ENCODE measurements at places on chromosomes 3 and 15.

GRCh38 chr3:18891641-18892040 is 256.7 kb upstream of the KCNH8 start:
- no peak for DNase-seq

GRCh38 chr3:115646027-115646690 is 22.8 kb downstream of the GAP43 start:
- DNase-seq, result no peak

DNA sequence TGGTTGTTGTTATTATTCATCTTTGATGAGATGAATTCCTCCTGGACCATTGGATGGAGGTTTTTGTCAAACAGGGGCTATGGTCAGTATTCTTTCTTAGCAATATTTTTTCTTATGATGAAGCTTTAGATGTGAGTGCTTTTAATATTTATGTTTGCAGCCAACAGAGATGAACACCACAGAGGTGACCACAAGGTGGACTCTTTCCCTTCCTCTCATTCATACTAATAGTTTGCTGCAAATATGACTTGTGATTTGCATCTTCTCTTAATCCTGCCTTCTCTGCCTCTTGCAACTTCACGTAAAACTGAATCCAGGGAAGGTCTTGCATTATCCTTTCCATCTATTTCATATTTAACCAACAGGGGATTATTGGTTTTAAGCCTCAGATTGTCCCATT is 473.1 kb upstream of the UBE2E2 start:
- no peak for DNase-seq

DNA sequence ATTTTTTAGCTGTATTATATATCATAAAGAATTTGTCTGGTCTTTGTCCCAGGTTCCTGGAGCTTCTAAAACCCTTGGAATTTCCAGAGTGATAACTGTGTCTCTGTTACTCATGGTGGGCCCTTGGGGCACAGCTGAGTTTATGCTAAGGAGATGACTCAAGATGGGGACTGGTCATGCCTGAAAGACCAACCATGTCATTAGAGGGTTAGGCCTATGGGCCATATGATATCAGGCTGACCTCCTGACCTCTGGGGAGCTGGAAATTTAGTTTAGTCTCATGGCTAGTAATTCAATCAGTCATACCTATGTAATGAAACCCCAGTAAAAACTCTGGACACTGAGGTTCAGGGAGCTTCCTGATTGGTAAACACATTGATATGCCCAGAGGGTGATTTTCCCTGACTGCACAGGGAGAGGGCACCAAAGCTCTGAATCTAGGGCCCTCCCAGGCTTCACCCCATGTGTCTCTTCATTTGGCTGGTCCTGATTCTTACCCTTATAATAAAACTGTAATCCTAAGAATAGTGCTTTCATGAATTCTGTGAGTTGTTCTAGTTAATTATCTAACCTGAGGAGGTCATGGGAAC is 69.6 kb downstream of the EEFSEC start:
- no peak for DNase-seq

- peak; percentile 29 for DNase-seq
These were observed 1.4 kb downstream of the MBNL1 start for GRCh38 chr3:152269831-152270734.

- DNase-seq, result no peak
These were observed 326.4 kb upstream of the IGF1R start for GRCh38 chr15:98321896-98322295.

DNA sequence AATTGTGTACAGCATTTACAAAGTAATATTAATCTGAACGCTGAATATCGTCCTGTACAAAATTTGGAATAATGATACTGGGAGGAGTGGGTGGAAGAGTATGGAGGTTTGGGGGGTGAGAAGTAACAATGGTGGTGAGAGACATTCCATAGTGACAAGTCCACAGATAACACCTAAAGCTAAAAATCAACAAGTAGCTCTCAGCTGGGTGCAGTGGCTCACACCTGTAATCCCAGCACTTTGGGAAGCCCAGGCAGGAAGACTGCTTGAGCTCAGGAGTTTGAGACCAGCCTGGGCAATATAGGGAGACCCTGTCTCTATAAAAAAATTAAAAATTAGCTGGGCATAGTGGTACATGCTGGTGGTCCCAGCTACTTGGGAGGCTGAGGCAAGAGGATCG is 5.1 kb downstream of the MRPS25 start:
- no peak for DNase-seq

DNA sequence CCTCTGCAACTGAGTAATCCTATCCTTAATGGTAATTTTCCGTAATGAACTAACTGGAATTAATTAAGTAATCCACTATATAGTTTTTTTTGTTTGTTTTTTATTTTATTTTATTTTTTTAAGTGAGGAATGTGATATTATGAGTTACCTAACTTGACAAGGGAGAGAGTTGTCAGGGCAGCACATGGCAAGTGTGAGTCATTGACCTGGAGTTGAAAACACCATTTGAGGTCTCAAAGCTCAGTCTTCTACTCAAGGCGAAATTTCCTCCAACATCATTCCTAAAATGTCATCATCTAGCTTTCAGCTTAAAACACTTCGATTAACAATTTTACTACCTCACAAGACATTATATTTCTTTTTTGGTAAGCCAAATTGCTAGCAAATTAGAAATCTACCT is 87.8 kb downstream of the NECTIN3 start:
- DNase-seq, result no peak

GRCh38 chr15:52481915-52482314 is 46.8 kb downstream of the MYO5A start:
- DNase-seq, result peak; percentile 49

DNA sequence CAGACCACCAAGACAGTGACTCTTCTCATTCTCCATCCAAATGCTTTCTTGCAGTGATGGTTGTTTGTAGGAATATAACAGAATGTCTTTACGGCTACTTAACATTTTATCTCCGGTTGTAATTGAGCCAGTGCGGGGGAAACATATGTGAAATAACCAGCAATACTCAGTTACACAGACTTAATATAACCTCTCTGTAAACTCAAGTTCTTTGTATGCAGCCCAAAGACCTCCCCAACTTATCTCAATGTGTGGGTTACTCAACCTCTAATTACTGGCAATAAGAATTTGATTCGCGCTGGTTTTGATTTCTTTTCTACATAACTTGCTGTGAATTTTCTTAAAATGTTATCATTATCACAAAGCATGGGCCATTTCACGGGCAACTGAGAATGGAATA is 250.6 kb downstream of the TAFA4 start:
- no peak for DNase-seq

- no peak for DNase-seq
These were observed 224.4 kb downstream of the ROBO1 start for GRCh38 chr3:79543218-79543982.
